ENCODE measurements at places on chromosomes 6 and 20.

GRCh38 chr6:25617997-25618396, 34.0 kb upstream of the SCGN start:
- no peak for DNase-seq

DNA sequence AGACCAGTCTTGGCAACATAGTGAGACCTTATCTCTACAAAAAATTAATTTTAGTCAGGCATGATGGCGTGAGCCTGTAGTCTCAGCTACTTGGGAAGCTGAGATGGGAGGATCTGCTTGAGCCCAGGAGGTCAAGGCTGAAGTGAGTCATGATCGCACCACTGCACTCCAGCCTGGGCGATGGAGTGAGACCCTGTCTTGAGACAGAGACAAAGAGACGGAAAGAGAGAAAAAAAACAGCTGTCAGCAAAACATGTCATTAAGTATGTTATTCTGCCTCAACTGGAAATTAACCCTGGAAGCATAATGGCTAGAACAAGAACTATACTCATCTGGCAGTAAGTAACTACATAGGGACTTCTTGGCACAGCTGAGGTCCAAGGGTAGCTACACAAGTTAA, 7.2 kb downstream of the MMS22L start:
- no peak for DNase-seq

GRCh38 chr6:157921685-157922367, 59.8 kb upstream of the SYNJ2 start:
- DNase-seq, result no peak

DNA sequence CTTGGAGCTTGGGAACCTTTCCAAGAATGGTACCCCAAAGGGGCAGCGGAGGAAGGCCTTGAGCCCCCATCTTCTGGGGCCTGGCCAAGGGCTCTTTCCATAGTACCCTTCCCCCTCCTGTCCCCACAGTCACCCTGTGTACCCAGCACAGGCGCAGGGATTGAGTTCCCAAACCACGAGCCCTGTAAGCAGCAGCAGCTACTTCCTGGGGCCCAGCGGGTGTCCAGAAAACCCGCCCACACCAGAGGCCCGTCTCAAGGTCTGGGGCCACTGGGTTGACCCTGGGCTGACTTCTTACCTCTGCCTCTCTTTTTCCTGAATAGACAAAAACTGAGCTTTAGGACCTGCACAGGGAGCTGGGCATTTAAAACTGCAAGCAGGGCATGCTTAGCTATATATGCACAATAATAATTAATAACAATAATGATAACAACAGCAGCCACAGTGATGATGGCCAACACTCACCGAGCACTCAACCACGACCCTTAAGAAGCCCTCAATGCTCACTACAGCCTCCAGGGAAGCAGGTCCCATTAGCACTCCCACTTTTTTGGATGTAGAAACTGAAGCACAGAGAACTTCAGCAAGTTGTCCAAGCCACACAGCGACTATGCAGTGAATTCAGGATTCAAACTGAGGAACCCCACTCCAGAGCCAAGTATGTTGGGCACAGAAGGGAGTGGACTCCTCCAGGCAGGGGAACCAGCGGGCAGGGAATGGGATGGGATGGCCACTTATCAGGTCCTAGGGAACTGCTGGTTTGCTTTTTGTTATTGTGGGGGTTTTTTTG, 14.5 kb downstream of the NOL4L start:
- DNase-seq, result no peak

- DNase-seq, result no peak
Measured at GRCh38 chr6:18763086-18763485, 375.9 kb downstream of the RNF144B start.

GRCh38 chr6:133699741-133700385, 189.1 kb upstream of the TCF21 start:
- no peak for DNase-seq

DNA sequence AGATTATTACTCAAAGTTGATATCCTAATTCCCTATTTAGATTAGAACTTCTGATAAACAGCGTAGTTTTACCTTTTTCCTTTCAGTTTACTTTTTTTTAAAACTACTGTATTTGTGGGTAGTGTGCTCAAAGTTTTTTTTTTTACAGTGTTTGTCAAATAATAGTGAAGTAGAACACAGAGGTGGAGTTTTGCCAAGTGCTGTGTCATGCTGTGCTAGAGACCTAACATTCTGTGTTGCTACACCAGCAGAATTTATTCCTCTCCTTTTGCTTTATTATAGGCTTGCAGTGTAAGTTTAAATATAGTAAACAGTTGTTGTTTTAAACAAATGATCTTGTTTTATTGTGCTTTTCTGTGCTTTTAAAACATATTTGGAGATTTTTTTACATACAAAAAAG, 125.4 kb downstream of the HIVEP1 start:
- no peak for DNase-seq

DNA sequence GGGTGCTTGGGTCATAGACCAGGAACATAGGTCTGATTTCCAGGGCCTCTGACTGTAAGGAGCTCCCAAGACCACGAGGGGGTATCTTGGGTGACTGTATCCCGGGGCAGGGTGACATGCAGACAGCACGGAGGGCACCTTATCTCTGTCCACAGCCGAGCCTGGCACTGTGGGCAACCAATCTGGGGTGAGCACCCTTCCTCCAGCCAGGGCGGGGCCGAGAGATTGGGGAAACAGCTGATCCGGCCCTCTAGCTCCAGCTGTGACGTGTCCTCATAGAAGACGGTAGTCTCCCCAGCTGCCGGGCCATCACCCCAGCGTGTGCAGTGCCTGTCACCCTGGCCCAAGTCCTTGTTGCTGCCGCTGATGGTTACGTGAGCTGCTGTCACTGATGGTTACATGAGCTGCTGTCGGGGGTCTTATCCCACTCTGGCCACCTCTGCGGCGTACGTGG, 139.6 kb upstream of the RNF24 start:
- no peak for DNase-seq

DNA sequence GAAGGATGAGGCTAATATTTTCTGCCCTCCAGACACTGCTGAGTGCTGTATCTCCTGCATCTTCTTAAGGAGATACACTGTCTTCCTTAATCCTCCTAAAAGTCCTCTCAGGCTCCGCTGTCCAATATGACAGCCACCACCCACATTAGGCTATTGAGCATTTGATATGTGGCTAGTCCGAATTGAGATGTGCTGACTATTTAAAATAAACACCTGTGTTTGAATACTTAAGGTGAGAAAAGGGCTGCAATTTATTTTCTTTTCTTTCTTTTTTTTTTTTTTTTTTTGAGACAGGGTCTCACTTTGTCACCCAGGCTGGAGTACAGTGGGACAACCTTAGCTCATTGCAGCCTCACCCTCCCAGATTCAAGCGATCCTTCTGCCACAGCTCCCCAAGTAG, 3.1 kb upstream of the RGL2 start:
- DNase-seq, result no peak

DNA sequence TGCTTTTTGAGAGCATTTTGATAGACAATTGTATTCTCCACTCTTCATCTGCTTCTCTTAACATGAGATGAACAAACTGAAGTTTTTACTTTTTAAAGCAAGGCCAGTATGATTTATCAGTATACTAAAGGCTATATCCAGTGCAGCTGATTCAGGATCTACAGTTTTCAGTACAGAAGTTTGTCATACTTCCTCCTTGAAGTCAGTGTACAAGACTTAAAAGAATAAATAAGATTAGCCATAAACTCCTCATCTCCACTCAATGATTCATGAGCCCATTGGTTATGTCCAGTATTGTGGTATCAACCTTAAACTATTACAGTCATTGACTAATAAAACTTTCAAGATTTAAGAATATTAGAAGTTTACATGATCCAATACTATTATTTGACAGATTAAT, 374.8 kb upstream of the EPHA7 start:
- DNase-seq, result no peak

- DNase-seq, result no peak
Measured at GRCh38 chr20:62802026-62802712, 2.5 kb upstream of the OGFR start.

DNA sequence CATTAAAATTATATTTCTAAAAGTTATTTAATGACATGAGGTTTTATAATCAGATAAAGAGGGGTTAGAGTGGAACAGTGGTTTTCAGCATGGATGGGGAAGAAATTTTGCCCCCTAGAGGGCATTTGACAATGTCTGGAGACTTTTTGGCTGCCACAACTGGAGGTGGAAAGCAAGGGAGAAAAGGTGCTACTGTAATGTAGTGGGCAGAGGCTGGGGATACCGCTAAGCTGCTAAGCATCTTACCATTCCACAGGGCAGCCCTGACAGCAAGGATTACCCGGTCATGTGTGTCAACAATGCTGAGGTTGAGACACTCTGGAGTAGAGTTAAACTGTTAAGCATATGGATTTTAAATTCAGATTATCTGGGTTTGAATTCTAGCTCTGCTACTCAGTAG, 52.9 kb upstream of the FABP7 start:
- no peak for DNase-seq

GRCh38 chr20:44714102-44714700, 968 bp upstream of the CCN5 start:
- DNase-seq, result no peak

GRCh38 chr6:11992086-11992485, 20.0 kb upstream of the HIVEP1 start:
- DNase-seq, result no peak

DNA sequence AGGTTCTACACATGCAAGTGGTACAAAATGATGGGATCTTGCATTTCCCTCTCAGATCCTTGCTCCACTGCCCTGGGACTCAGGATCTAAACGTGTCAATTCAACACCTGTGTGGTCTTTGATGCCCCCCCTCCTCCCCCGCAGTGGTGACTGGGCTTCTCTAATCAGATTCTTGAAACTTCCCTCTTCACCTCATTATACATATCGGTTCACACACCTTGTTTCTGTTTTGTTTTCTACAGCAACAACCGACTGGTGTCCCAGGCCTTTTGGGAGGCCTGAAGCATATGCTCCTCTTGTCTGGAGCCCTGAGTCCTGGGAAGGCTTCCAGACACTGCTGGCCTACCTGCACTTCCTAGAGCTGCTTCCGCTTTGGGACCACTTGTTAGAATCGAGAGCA, 20.0 kb downstream of the SAMD3 start:
- DNase-seq, result no peak

GRCh38 chr6:134853111-134854055, 96.5 kb downstream of the ALDH8A1 start:
- no peak for DNase-seq

- no peak for DNase-seq
Measured at GRCh38 chr20:36847009-36847709, 28.8 kb upstream of the TLDC2 start.

- DNase-seq, result no peak
Measured at GRCh38 chr20:23565503-23566045, 2.7 kb downstream of the CST9L start.

DNA sequence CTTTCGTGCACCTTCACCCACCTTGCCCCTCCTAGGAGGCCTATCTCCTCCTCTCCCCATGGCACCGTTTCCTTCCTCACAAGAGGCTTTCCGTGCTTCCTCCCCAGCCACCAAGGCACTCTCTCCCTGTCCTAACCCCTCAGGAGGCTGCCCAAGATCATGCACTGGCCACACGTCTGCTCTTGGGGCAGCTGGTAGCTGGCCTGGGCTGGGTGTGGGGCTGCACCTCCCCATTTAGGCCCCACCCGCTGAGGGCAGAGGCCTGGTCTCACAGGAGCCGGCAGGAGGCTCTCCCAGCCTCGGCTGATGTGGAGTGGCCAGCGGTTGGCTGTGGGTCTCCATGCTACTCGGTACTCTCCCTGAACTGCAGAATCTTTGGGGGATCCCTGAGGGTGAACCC, 13.6 kb downstream of the NOL4L start:
- DNase-seq, result no peak

DNA sequence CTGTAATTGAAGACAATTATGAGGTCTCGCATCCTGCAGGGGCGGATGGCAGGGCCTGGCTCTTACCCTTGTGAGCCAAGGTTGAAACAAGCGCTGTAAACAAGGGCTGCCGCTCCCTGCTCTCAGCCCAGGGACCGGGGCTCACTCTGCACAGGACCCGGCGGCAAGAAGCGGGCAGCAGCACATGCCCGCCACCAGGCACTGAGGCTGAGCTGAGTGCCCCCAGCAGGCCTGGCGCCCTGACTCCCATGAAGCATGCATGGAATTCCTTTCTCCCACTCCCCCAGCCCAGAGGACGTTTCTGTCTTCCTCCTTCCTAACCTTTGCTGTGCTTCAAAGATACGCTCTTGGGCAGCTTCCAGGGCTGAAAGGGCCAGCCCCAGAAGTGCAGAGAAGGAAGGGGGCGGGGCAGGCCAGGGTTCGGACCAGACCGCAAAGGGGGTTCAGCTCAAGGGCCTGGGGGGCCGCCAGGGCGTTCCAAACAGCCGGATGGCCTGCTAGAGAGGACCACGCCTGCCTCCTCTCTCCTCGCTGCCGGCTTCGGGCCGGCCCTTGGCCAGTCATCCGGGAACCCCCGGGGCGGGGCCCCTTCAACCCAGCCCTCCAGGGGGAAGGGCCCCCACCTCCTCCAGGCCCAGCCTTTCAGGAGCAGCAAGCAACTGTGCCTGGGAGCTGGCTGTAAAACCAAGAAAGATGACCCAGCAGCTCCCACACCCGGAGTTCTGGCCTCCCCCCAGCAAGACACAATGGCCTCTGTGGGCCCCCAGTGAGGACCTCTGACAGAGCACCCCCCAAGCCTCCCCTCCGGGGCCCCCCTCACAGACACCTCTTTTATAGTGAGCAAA, 109.9 kb downstream of the NOL4L start:
- DNase-seq, result no peak

DNA sequence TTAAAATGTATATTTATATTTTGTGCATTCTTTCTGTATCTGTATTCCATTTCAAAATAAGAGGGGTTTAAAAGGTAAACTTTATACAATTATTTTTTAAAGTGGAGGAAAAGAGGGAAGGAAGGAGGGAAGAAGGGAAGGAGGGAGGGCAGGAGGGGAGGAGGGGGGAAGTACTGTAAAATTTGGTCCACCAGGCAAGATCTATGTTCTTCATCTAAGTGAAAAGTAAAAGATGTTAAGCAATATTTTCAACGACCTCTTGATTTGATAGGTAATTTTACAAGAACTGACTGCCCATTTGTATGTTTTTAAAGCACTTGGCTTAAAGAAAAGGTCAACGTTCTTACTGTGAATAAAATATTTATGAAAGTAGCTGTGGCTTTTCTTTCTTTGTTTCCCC, 29.8 kb upstream of the PCSK2 start:
- DNase-seq, result no peak

GRCh38 chr6:168473197-168473596, 32.2 kb downstream of the SMOC2 start:
- DNase-seq, result no peak

DNA sequence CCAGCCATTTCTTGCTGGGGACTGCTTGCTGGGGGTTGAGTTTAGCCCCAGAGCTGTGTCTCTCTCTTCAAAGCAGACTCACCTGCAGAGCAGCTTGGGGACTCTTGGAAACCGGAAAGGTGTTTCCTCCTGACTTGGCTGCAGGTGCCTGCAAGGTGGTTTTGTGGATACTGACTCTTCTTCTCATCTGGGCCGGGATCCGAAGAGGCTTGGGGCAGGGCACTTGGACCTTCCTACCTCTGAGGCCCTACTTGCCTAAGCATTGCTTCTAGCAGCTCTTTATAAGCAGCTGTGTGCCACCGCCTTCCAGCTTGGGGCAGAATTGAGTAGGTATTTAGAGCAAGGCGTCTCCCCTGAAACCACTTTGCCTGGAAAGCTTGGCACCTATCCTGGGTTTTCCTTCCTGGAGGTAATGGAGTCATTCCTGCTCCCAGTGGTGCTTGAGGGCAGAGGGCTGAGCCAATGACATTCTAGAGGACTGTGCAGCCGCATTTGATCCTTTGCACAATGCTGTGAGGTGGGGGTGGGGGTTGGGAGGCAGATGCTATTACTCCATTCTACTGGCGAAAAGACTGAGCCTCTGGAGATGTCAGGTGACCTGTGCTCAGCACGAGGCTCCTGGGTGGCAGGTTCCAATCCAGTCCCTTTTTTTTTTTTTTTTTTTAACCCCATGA, 3.4 kb upstream of the CTSZ start:
- no peak for DNase-seq

All from stimulated activated naive CD8-positive, alpha-beta T cell treated with anti-CD3 and anti-CD28 coated beads, Interleukin-15, amount 100 ng/mL, for 72 hours (primary cell).